ENCODE measurements at places on chromosomes 2 and 18. TPM values are rescaled to one million over a fixed set of nuclear protein-coding genes. Genes with fewer than 3 reads are reported as not detected.

The SPC25 gene
- 0.93 TPM for total RNA-seq

The RAX gene
- not detected for total RNA-seq

DNA sequence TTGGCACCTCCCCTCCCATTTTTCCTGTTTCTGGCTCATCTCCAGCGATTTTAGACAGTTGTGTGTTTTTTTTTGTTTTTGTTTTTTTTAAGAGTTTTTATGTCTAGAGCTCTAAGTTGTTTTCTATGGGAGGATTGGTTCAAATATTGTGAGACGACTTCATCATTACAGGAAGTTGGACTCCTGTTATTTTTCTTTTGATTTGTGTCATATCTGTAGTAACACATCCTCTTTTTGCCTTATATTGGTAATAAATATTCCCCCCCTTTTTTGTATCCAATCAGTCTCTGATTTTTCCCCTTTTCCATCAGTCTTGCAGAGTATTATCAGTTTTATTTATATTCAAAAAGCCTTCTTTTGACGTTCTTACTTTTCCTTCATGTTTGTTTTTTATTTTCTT, 89.0 kb downstream of the KIAA1328 start:
- H3K27me3 ChIP-seq: no peaks in the 10 kb centered on the region
- no peak overlapping the region for H3K27ac ChIP-seq
- no peak overlapping the region for H3K4me3 ChIP-seq
- DNase-seq: no peak

The FNDC4 gene
- total RNA-seq: 12.1 TPM

- H3K27ac ChIP-seq: no peak overlapping the region
- no peaks in the 10 kb centered on the region for H3K27me3 ChIP-seq
- H3K4me3 ChIP-seq: no peak overlapping the region
- no peaks in the 10 kb centered on the region for H3K36me3 ChIP-seq
- no peak for DNase-seq
Observed at GRCh38 chr2:234550056-234550455, 53.2 kb upstream of the ARL4C start.

The ABCA12 gene
- not detected for total RNA-seq

DNA sequence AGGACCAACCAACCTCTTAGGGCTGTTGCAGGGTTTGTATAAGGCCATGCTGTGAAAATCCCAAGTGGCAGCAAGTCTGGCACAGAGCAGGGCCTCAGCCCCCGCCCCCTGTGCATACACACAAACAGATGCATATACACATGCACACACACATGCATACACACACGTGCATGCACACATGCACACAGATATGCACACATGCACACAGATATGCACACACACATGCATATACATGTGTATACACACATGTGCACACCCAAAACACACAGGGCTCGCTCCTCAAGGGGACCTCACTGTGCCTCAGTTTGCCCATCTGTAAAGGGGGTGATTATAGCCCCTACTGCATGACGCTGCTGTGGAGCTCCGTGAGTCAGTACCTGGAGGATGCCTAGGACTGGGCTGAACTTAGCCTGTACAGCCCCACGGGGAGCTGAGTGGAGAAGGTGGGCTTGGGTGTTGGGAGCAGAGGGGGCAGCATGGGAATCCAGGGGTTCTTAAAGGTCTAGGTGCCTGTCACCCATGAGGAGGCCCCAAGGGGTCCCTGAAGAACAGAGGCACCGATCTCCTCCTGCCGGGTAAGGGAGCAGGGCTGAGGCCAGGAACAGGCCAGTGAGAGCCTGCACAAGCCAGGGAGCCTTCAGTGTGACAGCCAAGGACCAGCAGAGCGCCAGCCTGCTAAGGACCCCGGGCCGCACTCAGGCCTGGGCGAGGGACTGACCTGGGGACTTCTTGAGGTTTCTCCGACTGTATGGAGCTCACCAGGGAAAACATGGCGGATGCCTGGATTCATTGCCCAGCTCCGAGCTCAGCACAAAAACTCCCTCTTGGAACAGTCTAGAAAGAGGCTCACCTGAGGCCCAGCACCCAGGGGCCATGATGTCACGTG, 24.0 kb upstream of the ALPI start:
- DNase-seq: no peak
- H3K4me1 ChIP-seq: no peaks in the 10 kb centered on the region
- H3K27ac ChIP-seq: no peak overlapping the region
- no peak overlapping the region for H3K4me3 ChIP-seq

DNA sequence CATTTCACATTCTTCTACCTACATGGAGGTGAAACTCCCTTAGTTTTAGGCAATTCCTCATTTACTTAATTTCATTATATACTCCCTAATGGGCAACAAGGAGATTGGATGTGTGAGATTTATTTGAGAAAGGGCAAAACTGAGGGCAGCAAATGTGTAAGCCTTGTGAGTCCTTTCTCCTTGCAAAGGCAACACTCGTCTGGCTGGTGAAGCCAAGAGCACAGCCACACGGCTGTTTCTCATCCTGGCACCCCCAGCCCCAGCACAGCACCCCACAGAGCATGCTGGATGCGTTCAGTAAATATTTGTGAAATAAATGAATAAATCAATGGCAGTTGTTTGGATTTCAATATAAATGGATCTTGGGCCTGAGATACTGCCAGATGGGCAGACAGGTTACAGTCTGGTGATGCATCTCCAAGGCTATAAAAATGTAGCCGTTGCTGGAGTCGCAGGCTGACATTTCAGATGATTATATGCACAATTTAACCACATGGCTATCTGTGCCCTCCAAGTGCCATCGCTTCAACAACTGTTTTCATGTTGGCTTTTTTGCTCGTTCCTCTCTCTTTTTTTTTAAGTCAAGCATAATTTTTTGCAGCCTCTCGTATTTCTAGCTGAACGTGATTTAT, 154.1 kb upstream of the REV1 start:
- no peaks in the 10 kb centered on the region for H3K36me3 ChIP-seq
- H3K27ac ChIP-seq: no peak overlapping the region
- no peak overlapping the region for H3K4me3 ChIP-seq
- no peak for DNase-seq
- H3K4me1 ChIP-seq: peaks cover 3% of the 10 kb centered on the region
- H3K27me3 ChIP-seq: no peaks in the 10 kb centered on the region

DNA sequence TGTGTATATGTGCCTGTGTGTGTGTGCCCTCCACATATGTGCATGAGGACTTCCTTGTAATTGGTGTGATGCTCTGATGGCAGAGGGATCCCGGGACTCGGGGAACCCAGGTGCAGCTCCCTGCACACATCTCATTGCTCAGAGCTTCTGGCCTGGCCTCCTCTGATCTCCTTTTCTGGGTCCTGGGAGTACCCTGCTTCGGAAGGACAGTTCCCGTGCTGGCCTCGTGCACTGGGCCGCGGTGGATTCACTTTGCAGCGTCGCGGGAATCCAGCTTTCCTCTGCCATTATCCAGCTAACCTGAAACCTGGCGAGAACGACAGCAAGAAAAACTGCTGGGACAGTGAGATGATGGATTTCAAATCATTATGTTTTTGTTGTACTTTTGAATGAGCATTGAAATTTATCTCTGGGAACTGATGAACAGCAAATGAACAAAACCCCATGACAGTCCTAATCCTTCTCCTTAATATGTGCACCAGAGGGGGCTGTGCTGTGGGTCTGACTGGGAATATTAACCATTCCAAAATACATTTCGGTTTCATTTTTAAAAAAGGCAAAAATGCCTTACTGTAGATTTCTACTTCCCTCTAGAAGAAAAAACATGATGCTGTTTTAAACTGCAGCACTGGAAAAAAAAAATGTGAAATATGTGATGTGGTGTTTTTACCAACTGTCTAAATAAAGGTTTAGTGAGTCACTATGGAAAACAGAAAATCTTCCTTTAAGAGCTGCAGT, 78.2 kb downstream of the PTGR3 start:
- H3K4me3 ChIP-seq: no peak overlapping the region
- H3K27ac ChIP-seq: no peak overlapping the region
- H3K36me3 ChIP-seq: no peaks in the 10 kb centered on the region
